Cardiac fibroblast (primary cell): ENCODE measurements at places on chromosomes 1 and 21.

DNA sequence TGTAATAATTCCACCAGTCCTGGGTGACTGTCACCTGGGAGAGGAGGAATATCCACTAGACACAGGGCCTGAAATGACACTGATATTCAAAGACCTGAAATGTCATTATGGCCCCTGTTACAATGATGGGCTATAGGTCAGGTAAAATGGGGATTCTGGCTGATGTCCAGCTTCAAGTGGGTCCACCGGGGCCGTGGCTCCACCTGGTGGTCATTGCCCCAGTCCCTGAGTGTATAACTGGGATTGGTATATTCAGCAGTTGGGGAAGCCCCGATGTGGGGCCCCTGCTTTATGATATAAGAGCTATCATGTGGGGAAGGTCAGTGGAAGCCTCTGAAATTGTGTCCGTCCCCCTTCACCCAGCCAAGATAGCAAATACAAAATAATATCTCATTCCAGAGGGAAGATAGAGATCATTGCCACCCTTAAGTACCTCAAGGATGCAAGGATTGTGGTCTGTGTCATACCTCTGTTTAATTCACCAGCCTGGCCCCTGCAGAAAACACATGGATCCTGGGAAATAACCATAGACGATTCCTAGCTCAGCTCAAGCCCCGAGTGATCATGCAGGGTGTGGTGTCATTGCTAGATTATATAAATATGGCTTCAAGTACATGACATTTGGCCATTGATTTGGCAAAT is 19.4 kb downstream of the PLEKHO1 start:
- peak; percentile 71 for DNase-seq

DNA sequence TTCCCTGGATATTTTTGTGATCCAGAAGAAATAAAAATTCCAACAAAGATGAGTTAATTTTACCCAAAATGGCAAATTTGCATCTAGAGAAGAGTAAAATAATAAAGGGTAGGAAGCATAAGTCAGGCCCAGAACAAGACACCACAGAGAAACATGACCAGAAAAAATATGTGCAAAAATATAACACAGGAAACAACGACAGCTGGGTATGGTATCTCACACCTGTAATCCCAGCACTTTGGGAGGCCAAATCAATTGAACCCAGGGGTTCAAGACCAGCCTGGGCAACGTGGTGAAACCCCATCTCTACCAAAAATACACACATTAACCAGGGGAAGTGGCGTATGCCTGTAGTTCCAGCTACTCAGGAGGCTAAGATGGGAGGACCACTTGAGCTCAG is 39.7 kb upstream of the SDC3 start:
- no peak for DNase-seq

- peak; percentile 23 for DNase-seq
Measured at GRCh38 chr1:119081700-119082099, 58.8 kb downstream of the WARS2 start.

GRCh38 chr1:226551299-226551698 is 2.7 kb downstream of the STUM start:
- DNase-seq, result no peak

DNA sequence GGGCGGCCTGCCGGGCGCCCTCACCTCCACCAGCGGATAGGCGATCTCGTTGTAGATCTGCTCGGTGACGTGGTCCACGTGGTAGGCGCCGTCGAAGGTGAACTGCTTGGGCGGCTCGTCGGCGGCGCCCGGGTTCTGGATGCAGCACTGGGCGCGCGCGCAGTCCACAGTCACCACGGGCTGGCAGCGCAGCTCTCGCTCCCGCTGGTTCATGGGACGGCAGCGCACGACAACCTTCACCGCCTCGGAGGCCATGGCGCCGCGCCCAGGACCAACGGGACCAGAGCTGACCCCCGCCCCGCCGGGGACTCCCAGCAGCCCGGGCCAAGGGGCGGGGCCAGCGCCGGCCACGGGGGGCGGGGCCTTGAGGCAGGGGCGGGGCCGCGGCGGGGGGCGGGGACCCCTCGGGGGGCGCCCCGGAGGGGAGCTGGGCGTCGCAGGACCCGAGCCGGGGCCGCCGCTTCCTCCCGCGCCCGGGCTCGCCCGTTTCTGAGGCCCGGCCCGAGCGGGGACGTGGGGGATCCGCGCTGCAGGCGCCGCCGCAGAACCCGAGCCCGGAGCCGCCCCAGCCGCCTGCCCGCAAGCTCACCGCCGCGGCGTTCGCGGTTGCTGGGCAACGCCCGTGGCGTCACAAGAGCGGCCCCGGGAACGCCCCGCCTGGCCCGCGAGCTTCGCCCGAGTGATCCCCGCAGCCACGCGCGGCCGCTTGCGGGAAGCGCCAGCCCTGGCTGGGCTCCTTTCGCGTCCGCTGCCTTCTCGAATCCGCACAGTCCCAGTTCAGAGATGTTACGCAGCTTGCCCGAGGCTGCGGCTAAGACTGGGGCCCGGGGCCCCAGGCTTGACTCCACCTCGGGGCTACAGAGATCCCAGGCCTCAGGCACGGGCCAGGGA is at the start of gene KIF17:
Gene KIF17 (minus strand): TSS at position 556 of the 891 bp plus-strand sequence. CDS start 301 bp downstream, at position 255.
- peak; percentile 85 for DNase-seq

- DNase-seq, result peak; percentile 44
Measured at GRCh38 chr1:72197786-72198185, 84.6 kb downstream of the NEGR1 start.
